Endodermal cell (in vitro differentiated cells): ENCODE measurements at places on chromosomes 13 and 19.

DNA sequence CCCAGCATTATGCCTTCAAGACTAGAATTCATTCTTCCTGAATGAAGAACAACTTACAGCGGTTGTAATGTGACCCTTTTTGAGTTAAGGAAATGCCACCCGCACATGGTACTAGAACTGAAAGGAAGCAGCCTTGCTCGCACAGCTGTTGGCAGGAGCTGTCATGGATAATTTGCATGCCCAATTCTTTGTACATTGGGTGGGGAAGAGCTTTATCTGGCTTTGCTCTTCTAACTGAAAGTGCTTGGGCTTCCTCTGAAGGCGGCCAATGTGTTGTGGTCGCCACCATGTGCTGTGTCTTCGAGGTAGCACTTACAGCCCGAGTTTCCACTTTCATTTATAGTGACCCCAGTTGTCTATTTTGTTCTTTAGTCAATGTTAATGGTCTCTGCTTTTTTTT is 3.4 kb downstream of the CCNE1 start:
- no peak for DNase-seq

- no peak for DNase-seq
These were observed 4.2 kb downstream of the MED16 start for GRCh38 chr19:888581-889385.

- DNase-seq = no peak
These were observed 11.2 kb upstream of the PTPRS start for GRCh38 chr19:5351731-5352228.

- DNase-seq = peak; percentile 38
These were observed 81.2 kb upstream of the GPR183 start for GRCh38 chr13:99388334-99388923.

DNA sequence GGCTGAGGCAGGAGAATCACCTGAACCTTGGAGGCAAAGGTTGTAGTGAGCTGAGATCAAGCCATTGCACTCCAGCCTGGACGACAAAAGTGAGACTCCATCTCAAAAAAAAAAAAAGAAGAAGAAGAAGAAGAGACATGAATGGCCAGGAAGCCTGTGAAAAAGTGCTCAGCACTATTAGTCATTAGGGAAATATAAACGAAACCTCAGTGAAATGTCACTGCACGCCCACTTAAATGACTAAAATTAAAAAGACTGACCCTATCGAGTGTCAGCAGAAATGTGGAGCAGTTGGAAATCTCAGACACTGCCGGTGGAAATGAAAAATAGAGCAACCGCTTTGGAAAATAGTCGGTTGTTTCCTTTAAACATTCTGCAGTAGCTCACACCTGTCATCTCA is 5.5 kb upstream of the TYROBP start:
- DNase-seq = no peak

GRCh38 chr19:28829359-28829758 is 383.6 kb downstream of the UQCRFS1 start:
- no peak for DNase-seq

GRCh38 chr19:34475026-34475974 is 6.3 kb upstream of the WTIP start:
- no peak for DNase-seq

- DNase-seq = no peak
These were observed 13.9 kb upstream of the HS6ST3 start for GRCh38 chr13:96075953-96076543.

DNA sequence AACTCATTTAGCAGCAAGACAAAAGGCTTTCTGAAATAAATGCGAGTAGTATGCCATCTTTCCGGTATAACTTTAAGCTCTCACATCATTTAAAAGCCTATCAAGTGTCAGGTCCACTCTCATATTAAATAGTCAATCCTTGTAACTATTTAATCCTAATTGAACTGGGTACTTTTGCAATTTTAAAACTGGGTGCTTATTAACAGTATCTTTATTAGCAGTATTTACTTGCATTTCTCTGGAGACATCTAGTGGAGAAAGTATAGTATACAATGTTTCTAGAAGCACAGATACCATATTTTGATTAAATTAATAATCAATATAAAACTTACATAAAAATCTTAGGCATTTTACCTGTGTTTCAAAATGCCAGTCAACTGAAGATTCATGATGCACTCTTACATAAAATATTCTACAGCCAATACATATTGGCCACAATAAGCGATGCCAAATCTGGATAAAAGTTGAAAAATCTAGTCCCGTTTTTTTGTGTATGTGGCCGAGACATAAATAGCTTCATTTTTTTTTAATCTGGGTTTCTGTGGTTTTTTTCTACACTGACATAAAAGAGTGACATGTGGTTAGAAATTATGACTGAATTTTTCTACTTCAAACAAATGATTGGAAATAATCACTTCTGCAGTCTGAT is 4.3 kb upstream of the POSTN start:
- DNase-seq = no peak

GRCh38 chr13:53142306-53142705 is 113.7 kb downstream of the OLFM4 start:
- no peak for DNase-seq

DNA sequence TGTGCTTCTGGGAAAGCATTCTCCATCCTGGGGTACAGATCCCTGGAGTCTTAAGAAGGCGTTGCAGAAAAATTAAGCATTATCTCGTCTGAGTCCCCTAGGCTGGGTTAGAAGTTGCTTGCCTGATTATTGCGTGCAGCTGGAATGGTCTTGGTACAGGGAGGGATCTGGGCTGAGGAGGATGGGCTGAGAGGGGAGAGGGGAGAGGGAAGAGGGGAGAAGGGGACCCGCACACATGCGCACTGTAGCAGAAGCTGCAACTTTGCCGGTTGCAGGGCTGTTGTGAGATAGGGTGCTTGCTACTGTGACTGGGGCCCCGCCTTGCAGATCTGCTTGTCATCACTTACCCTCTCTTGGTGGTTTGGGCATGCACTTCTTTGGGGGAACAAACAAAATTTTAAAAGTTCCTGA is 316.8 kb downstream of the DLEU7 start:
- DNase-seq = no peak

GRCh38 chr19:42216653-42217519 is 591 bp downstream of the DEDD2 start:
- DNase-seq = peak; percentile 87

DNA sequence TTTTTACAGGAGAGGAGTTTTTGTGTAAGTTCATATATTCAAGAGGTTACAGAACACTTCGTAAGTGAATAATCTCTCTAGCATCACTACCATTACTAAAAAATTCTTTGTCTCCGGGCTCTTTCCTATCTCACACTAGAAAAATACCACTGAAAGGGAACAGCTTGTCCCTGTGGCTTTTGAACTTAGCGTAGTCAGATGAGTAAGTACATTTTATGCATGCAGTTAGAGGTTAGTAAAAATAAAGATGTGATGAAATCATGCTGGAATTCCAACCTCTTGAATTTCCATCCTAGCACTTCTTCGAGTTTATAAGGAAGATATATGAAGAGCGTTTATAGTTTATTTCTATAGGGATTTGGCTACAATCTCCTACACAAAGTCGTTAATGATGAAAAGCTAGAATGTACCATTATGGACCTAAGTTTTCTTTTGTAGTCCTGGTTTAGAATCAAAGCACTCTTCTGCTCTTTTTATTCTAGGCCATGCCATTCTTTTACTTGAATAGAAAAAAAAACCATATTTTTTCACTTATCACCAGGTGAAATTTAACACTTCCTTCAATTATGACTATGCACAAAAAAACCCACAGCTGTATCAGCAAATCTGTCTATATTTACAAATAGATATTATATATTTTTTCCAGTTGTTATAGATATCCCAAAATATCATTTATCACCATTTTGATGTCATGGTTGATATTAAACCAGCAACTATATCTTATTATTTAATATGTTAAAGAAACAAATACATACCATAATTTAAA is 139.9 kb upstream of the PCDH9 start:
- no peak for DNase-seq

DNA sequence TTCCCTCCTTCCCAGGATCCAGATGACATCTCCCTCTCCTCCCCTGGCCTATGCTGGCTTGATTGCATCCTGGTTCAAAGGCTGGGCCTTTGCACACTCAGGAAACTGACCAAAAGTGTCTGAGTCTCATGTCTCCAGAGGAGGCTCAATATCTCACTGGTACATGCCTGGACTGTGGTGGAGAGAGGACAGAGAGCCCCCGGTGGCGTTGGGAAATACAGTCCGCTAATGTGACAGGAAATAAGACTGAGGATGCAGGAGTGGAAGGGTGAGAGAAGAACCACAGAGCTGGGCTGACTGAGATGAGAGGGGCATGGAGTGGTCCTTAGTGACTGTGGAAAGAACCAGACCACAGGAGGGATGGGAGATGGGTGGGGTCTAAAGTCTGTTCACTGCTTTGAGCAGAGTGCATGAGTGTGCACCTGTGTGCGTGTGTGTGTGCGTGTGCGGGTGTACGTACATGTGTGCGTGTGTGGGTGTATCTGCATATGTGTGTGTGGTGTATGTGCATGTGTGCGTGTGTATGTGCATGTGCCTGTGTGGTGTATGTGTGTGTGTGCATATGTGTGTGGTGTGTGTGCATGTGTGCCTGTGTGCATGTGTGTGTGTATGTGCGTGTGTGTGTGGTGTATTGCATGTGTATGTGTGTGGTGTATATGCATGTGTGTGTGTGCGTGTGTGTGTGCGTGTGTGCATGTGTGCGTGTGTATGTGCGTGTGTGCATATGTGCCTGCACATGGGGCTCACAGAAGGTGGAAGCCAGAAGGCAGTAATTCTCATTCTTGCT is 1.9 kb downstream of the SIGLEC5 start:
- DNase-seq = no peak

DNA sequence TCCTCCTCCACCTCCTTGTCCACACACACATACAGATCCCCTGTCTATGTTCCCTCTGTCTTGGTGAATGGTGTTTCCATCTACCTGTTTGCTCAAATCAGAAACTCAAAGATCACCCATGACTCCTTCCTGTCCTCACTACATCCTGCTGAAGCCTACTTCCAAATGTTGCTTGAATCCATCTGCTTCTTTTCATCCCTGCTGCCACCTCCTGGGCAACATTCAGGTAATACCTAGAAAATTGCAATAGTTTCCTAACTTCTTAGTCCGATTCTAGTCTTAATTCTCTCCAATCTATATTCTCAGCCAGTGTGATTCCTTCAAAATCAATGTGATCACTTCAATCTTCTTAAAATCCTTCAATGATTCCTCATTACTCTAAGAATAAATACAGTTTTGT is 155.5 kb upstream of the STARD13 start:
- DNase-seq = peak; percentile 64

DNA sequence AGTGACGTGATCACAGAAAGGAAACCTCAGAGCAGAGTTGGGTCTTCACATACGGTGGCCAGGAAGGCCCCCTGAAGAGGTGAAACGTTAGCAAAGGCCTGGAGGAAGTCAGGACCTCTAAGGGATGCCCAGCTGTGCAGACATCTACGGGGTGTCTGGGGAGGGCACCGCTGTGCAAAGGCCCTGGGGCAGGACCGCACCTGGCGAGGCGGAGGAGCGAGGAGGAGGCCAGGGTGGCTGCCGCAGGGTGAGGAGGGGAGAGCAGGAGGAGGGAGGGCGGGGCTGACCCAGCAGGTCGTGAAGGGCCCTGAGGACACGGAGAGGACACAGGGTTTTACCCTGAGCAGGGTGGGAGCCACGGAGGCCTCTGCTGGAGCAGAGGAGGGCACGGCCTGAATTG is 11.8 kb upstream of the MADCAM1 start:
- no peak for DNase-seq

DNA sequence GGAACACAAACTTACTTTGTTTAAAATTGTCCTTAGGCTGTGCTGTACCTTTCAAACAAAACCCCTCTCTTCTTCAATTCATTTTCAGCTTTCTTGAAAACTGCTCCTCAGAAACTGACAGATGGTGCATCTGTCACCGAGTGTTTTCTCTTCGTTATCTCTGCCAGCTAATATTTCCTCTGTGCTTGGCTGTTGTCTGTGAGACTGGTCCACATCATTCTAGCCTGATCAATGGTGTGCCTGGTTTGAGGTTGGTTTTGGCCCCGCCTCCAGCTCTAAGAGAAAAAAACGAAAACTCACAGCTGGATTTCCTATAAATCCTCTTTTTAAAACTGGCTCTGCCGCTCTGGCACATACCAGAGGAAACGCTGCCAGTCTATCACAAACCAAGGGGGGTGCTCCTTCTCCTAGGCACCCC is 79.7 kb downstream of the STARD13 start:
- no peak for DNase-seq

DNA sequence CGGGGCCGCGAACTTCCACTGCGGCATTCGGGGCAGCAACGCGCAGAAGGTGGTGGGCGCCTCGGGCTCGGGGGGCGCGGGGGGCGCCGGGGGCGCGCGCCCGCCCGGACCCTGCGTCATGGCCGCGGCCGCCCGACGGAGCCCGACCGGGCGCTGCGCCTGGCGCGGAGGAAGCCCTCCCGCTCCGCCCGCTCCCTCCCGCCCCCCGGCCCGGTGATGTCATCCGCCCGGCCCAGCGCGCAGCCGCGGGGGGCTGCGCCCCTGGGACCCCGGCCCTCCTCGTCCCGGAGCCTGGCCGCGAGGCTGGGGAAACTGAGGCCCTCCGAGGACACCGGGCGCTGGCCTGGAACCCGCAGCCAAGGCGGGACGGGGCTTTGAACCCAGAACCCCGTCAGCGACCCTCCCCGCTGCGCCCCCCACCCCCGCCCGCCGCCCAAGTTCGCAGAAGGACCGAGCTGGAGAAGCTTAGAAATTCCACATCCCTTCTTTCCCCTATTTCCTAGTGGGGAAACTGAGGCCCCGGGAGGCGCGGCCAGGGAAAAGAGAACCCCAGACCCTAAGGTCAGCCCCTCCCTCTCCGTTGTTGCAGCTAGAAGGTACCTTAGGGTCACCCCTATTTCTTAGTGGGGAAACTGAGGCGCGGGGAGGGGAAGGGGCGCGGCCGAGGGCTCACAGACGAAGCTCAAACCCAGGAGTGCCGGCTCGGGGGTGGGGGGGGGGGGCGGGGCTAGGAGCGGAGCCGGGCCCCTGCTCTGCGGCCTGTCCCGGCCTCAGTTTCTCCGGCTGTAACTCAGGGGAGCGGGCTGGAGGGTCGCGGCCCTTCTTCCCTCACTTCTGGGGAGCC is at the start of gene SHC2:
SHC2 (minus strand) TSS at position 157 of the 844 bp plus-strand sequence; CDS start at position 120, 37 bp downstream.
- DNase-seq = no peak

GRCh38 chr19:1947651-1948209 is 6.8 kb downstream of the CSNK1G2 start:
- no peak for DNase-seq

DNA sequence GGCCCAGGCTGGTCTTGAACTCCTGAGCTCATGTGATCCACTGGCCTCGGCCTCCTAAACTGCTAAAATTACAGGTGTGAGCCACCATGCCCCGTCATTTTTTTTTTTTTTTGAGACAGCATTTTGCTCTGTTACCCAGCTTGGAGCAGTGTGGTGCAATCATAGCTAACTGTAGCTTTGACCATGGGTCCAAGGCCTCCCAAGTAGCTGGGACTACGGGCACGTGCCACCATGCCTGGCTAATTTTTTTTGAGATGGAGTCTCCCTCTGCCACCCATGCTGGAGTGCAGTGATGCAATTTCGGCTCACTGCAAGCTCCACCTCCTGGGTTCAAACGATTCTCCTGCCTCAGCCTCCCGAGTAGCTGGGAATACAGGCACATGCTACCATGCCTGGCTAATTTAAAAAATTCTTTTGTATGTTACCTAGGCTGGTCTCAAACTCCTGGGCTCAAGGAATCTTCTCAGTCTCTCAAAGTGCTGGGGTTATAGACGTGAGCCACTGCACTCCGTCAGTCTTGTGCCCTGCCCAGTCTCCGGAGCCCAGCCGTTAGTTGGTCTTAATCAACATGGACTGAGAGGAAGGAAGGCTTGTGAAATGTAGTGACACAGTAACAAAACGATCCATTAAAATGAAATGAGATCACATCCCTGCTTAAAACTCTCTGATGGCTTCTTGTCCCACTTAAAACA is 1.4 kb upstream of the LRG1 start:
- no peak for DNase-seq
